ENCODE measurements at places on chromosomes 6 and 20.

- DNase-seq, result no peak
Observed at GRCh38 chr6:87714093-87714842, 12.2 kb upstream of the AKIRIN2 start.

DNA sequence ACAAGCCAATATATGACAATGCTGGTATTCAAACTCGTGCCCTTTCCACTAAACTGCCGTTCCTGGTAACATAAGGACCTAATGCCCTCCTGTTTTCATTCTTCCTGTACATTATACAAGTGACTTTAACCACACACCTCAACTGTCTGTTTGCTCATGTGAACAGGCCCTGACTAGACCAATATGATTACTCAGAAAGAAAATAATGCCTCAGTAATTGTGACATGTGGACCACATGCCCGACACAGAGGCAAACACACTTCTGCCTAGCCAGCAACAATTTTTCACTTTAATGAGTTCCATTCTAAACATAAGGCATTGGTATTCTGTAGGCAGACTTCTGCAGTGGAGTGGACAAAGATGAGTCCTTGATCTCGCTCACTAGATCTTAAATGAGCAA, 30.0 kb downstream of the SLC22A16 start:
- no peak for DNase-seq

- DNase-seq, result no peak
Observed at GRCh38 chr6:130364224-130364780, 1.5 kb upstream of the TMEM200A start.

DNA sequence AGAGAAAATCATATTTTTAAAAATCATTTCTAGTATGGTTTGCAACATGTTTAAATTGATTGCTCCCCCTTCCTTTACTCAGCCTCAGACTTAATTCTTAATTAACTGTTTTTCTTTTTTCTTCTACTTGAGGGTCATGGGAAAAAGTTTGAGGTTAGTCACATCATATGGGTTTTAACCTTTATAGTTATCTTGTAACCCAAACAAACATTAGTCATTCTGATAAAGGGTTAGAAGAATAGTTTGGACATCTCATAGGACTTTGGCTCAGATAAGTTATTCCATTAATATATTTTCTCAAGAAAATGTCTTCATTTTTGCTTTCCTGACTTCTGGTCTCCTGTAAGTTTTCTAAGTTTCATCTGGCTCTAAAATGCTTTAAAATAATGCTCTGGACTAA, 34.5 kb upstream of the TSPYL1 start:
- no peak for DNase-seq

DNA sequence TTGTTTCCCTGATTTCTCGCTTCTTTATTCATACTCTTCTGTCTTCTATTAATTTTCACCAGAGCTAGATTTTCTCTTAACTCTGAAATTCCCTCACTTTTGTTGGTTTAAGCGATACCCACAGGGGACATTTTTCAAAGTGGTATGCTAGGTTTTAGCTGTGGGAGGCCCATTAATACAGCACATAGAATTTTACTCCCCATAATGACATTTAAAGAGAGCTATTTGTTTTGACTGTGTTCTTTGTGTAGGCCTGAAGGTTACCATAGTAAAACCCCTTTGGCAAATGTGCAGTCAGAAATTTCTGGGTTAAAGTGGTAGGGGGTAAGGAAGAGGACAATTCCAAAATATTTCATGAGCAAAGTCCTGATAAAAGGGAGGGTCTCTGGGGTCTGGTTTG, 721.1 kb upstream of the CITED2 start:
- no peak for DNase-seq

GRCh38 chr6:112085286-112086065, 1.8 kb downstream of the TUBE1 start:
- DNase-seq, result no peak

DNA sequence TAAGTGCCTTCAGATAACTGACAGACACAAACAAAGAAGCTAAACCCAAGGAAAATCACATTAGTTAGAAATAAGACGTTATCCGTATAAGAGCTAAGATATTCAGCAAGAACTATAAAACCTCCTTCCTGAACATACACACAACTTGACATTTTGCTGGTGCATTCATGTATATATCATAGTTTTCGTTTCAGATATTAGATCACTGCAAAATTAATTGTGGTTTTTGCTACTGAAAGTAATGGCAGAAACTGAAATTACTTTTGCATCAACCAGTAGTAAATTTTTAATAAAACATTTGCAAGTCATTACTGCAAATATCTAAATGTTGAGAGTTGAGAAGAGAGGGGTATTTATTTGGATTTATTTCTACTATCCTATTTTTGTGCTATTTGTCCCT, 26.1 kb upstream of the KCNQ5 start:
- DNase-seq, result no peak

DNA sequence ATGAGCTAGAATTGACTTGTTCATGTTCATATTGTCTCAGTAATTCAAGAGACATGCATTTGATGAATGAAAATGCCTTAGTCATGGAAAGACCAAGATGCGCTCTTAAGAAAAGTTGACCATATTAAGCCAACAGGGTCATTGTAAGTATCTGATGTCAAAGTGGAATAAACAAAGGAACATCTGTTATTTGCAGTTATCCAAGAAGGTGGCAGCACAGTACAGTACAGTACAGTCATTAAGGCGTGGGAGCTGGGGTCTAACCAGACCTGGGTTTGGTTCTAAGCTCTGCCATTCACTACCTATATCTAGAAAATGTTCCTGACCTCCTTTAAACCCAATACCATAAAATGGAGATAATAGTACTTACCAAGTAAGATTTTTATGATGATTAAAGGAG, 178.1 kb downstream of the BACH2 start:
- DNase-seq, result no peak

GRCh38 chr6:36269834-36270705, at the start of gene PNPLA1:
Gene PNPLA1 (plus strand): TSS chr6:36270060. CDS start chr6:36270460, 400 bp downstream.
- DNase-seq, result no peak

GRCh38 chr6:145247692-145248419, 487.5 kb downstream of the EPM2A start:
- DNase-seq, result no peak

DNA sequence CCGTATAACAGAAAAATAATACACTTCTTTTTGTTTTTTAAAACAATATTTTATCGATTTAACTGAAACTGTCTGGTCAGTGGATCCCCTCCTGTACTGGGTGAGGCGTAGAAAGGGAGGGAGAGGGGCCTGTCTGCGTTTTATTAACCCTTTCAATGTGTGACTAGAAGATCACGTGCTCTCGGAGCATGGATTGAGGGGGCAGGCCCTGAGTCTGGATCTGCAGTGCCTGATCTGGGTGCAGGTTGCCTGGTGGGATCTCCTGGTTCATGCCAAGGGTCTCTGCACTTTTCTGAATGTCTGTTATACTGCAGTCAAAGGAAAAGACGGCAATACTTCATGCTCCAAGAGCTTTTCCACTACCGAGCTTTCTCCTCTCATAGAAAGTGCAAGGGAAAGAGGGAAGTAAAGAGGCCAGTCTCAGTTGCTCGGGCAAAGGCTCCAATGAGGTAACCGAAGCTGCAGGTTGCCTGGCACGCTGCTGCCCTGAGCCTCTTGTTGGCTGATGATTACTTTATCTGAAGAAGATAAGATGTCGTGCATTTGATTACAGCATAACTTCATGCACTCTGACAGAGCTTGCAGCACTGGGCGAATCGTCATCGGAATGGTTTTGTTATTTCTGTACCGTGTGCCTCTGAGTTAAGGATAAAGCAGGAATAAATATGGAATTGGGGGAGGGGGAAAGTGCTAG, 167.5 kb upstream of the PMEPA1 start:
- DNase-seq, result no peak

DNA sequence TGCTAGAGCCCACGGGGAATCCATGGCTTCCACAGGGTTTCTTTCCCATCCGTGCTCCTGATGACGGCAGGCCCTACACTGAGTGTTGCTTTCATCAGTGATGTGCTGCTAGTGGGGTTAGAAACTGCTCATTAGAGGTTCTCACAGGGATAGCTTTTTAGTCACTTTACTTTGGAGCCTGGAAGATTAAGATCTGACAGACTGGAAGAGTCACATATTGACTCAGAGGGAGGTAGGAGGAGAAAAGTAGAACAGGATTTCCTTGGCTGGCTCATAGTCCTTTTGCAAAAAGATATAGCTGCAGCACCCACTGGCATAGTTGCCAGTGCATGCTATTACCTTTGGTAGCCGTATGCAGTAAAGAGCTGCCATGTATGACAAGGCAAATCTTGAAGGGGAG, 890.3 kb downstream of the C6orf118 start:
- DNase-seq, result no peak

Measured in NCI-H2081 treated with DMSO at 0.1 percent for 48 hours (cell line).